ENCODE measurements at places on chromosomes 4 and X.

- DNase-seq, result no peak
These were observed 54.4 kb downstream of the PALLD start for GRCh38 chr4:168551211-168551610.

DNA sequence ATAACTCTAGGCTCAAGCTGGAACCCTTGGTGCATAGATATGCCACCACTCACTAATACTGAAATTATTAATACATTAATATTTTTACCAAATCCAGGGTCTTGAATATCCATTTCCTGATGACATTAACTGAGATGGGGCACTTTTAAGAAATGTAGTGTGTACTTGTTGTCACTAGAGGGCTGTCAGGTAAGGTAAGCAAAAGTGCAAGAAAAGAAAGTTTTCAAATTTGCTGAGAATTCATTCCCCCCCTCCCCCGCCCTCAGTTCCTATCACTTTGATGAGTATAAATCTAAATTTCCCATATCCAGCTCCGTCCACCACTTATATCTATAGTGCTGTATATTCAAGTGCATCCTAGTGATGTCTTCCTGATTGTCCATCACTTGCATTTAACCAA, 20.5 kb upstream of the WDR44 start:
- DNase-seq, result no peak

DNA sequence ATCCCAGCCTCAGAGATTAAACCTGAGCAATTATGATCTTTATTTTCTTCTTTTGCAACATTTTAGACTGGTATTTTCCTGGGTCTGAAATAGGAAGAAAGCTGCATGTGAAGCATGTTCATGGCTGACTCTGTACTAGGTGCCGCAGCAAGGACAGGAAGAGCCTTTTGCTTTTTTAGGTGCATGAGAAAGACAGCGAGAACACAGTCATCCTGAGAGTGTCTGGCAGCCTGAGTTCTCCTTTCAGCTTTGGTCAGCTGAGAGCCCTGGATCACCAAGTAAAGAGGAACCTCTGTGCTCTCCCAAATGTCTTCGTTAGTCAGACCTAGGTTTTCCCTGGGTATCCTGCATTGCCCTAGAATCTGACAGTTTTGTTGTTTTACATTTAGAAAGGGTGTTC, 29.8 kb downstream of the FAM149A start:
- no peak for DNase-seq

DNA sequence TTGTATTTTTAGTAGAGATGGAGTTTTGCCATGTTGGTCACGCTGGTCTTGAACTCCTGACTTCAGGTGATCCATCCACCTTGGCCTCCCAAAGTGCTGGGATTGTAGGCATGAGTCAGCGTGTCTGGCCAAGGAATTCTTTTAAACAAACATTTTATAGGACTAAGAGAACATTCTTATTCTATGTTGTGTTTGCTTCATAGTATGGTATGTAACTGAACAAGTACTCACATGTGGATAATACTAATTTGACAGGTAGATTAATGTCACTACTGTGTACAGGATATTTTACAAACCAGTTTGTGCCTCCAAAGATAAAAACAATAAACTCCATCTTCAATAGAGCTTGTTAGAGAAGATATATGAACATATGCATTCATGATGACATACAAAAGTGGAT, 1353.4 kb downstream of the PCDH7 start:
- no peak for DNase-seq

- no peak for DNase-seq
These were observed 62.3 kb upstream of the LNX1 start for GRCh38 chr4:53653484-53654053.

GRCh38 chr4:107299646-107300045, 263.5 kb upstream of the DKK2 start:
- DNase-seq, result no peak

GRCh38 chr4:75666299-75666698, 6.9 kb downstream of the G3BP2 start:
- no peak for DNase-seq

- DNase-seq, result no peak
These were observed 30.3 kb upstream of the RGN start for GRCh38 chrX:47047989-47048388.

DNA sequence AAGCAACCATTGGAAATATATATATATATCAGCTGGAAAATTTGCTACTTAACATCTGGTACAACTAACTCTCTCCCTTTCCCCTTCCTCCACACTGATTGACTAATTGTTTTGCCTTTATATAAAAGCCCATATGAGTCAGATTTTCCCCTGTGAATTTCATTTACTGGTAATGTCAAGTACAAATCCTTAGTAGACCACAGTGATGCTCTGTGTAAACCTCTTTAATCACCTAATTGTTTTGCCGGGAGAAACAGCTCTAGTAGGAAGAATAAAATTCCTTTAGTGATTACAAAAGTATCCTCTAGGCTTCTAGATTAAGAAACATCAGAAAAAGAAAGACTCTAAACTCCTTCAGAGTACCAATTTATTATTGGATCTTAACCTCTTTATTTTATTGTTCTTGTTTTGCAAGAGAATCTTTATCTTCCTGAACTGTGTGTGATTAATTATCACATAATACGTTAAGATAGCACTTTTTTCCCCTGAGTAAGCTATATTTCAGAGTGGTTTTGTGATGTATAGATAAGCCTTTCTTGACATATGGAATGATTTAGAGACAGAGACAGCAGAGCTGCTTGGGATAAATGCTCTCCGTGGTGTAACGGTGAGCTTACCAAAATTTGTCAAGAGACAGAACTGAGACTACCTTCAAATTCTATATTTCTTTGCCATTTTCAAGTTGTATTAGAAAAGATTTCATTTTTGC, 1606.4 kb upstream of the TENM3 start:
- DNase-seq, result no peak

DNA sequence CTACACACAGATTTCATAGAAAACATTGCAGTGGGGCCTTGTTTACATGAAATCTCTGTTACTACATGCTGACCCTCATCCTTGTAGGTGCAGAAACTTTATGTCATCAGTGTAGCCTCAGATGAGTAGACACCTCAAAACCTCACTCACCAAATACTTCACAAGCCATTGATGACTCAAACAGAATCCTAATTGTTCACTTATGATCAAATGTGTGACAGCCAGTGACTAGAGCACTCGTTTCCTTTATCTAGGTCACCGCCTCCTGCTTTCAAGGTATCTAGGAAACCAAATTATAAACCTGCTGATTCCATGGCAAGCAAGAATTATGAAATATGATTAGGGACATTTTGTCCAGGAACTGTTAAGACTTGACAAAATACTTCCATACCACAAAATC, 255.8 kb upstream of the GPRIN3 start:
- no peak for DNase-seq

GRCh38 chrX:19630228-19630627, 114.9 kb upstream of the MAP3K15 start:
- no peak for DNase-seq

GRCh38 chr4:55411621-55412020, 15.9 kb downstream of the TMEM165 start:
- no peak for DNase-seq

- no peak for DNase-seq
These were observed 235.1 kb downstream of the PPARGC1A start for GRCh38 chr4:23654791-23655190.

DNA sequence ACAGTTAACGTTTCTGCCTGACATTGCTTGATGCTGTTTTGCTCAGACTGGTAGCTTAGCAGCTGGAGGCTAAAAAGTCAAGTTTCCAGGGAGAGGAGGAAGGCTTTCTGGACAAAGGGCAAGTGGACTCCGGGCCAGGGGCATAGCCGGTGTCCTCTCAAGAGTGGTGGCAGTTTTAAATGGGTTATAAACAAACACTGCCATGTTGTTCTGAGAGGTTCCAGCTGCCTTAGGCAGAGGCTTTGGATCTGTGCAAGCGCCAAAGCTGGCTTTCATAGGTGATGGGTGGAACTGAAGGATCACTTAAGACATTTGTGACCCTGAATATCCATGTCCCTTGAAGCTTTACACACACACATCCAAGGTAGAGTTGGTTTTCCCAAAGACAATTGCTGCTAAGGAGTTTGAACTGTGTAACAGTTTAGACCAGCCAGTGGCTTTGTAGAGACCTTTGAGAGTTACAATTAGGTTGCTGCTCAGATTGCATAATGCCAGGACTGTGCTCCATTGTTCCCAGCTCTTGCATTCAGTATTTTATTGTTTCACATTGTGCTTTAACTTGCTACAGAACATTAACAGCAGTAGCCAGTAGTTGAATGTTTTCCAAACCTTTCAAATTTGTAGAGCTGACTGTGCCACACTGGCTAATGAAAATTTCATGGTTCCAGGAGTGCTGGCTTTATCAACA, 54.1 kb upstream of the AP1S2 start:
- no peak for DNase-seq

DNA sequence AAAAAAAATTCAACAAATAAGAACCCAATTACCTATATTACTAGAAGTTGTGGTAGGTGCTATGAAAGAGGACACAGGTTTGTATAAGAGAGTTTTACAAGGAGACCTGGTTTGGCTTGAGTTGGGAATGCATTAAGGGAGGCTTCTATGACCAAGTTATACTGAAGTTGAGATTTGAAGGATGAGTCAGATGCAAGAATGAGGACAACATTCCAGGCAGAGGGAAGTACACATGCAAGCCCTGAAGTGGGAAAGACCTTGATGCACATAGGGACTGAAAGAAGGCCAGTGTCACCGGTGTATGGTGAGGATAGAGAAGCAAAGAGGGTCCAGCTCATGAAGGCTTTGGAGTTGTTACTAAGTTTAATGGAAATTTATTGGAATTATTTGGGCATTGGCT, 52.2 kb downstream of the ANK2 start:
- DNase-seq, result no peak

GRCh38 chr4:74335341-74336021, 27.2 kb downstream of the EPGN start:
- DNase-seq, result no peak

DNA sequence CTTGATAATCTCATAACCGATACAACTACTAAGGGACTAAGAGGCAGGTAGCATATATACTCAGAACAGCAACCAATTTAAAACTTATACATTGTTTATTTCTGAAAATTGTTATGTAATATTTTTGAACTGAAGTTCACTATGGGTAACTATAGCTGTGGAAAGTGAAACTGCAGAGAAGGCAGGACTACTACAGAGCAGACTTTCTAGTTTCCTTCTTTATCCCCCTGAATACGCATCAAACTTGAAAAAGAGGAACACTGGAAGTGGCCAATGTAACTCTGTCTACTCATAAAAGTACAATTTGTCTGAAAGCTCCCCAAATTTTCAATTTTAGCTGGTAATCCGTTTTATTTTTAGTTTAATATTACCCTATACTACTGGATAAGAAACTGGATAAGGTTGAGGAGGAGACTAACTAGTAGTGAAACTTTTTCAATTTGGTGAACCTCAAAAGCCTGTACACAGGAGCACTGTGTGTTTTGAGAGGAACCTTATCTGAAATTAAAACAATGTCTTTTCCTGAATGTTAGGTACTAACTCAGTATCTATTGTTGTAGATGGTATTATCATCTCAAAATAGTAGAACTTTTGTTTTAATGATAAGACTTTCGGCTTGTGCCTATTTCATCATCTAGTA, 225.8 kb downstream of the GABRG1 start:
- DNase-seq, result no peak

Measured in activated effector memory CD4-positive, alpha-beta T cell treated with anti-CD3 and anti-CD28 coated beads, Interleukin-2, amount 50 U/mL, for 16 hours (primary cell).